CD4-positive, alpha-beta memory T cell (primary cell): ENCODE measurements at places on chromosomes 5 and 9.

- H3K4me1 ChIP-seq, result no peaks in the 10 kb centered on the region
- no peaks in the 10 kb centered on the region for H3K27me3 ChIP-seq
- no peak overlapping the region for H3K4me3 ChIP-seq
- H3K27ac ChIP-seq, result no peak overlapping the region
- H3K36me3 ChIP-seq, result no peaks in the 10 kb centered on the region
Measured at GRCh38 chr5:137296213-137296781, 202.8 kb downstream of the SPOCK1 start.

- no peaks in the 10 kb centered on the region for H3K36me3 ChIP-seq
- no peaks in the 10 kb centered on the region for H3K27me3 ChIP-seq
- H3K4me1 ChIP-seq, result no peaks in the 10 kb centered on the region
Measured at GRCh38 chr9:77435277-77435676, 212.8 kb downstream of the GNA14 start.

DNA sequence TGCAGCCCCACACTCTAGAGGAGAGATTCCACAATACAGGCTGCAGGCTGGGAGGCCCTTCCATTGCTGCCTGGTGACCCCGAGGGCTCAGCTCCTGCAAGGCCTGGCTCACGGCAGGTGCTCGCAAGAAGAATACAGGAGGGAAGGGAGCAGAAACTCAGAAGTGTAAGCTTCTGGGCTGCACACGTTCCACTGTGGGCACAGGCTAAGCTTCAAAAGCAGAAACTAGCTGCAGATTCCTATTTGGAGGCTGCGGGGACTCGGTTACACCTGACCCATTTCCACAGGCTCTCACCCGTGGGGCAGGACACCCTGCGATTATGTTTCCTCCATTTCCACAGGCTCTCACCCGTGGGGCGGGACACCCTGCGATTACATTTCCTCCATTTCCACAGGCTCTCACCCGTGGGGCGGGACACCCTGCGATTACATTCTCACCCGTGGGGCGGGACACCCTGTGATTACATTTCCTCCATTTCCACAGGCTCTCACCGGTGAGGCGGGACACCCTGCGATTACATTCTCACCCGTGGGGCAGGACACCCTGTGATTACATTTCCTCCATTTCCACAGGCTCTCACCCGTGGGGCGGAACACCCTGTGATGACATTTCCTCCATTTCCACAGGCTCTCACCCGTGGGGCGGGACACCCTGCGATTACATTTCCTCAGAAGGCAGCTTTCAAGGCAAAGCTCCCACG lies 10.3 kb downstream of the LPCAT1 start:
- H3K4me3 ChIP-seq, result no peak overlapping the region
- no peaks in the 10 kb centered on the region for H3K27me3 ChIP-seq
- H3K36me3 ChIP-seq, result peaks cover 15% of the 10 kb centered on the region

- no peak overlapping the region for H3K4me3 ChIP-seq
- no peaks in the 10 kb centered on the region for H3K4me1 ChIP-seq
- H3K36me3 ChIP-seq, result no peaks in the 10 kb centered on the region
- H3K27ac ChIP-seq, result no peak overlapping the region
- no peak for DNase-seq
Measured at GRCh38 chr9:99478469-99479027, 256.5 kb downstream of the SEC61B start.
